ENCODE measurements at places on chromosomes 5 and 9. TPM values are rescaled to one million over a fixed set of nuclear protein-coding genes. Genes with fewer than 3 reads are reported as not detected.
A peak's percentile ranks its signal among the peaks of the same experiment; 100 is the strongest.

- DNase-seq, result no peak
Measured at GRCh38 chr9:123685489-123686083, 244.3 kb downstream of the DENND1A start.

PCDHB13 gene
- 0.32 TPM for total RNA-seq

DNA sequence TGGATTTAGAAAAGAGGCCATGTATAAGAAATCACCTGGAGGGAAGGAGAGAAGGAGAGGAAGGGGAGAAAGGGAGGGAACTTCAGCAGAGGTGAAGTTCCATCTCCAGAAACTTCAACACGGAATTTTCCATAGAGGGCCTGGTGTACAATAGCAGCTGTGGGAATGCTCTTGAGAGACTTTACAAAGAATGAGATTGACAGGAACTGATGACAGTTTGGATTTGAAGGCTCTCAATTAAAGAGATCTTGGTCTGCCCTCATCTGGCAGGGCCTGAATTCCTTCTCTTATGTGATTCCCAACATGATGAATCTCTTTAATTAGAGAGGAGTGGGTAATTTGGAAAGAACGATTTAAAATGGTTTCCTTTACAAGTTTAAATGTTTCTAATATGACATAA, 143.5 kb downstream of the MLLT3 start:
- no peak for DNase-seq

GRCh38 chr5:132561601-132562000, 4.8 kb downstream of the RAD50 start:
- DNase-seq, result no peak

MUSK gene
- total RNA-seq, result not detected

GRCh38 chr5:127705120-127705892, 2.1 kb downstream of the CCDC192 start:
- peak; percentile 75 for DNase-seq

DNA sequence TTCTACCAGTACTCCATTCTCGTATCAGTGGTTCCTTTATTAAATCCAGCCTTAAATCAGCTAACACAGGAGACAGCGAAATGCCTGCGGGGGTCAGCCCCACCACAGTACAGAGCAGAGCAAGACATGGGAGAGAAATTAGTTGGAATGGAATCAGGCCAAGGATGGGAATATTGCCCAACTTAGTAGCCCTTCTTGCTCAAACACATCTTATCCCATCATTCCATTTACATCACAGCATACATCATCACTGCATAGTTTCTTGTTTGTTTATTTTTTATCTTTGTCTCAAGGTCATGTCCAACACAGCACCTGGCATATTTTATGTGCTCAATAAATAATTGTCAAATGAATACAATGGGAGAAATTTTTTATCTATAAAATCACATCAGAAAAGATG, 34.3 kb upstream of the DAB2 start:
- peak; percentile 77 for DNase-seq

TOPORS gene
- total RNA-seq, result 25.1 TPM
